A549 treated with RU486 at 1 μM for 4 hours (cell line): ENCODE measurements at places on chromosomes 3 and 15. TPM values are rescaled to one million over a fixed set of nuclear protein-coding genes. Genes with fewer than 3 reads are reported as not detected.

The ACAA1 gene
- 39.6 to 48.3 TPM (median 46.7 TPM) in 5 replicates for total RNA-seq

The C3orf52 gene
- 10.3 to 16.3 TPM (median 14.1 TPM) in 5 replicates for total RNA-seq

The EXD1 gene
- not detected in 5 replicates for total RNA-seq

The STX19 gene
- not detected in 5 replicates for total RNA-seq

The HTR3E gene
- total RNA-seq: not detected in 5 replicates

The CCR9 gene
- not detected in 5 replicates for total RNA-seq

The RTP1 gene
- not detected in 5 replicates for total RNA-seq

The IGSF11 gene
- 4.4 to 6.6 TPM (median 5.8 TPM) in 5 replicates for total RNA-seq

The IL5RA gene
- not detected in 5 replicates for total RNA-seq

The SLCO2A1 gene
- 0.06 to 0.10 TPM in 2 of 5 replicates, not detected in the others for total RNA-seq

The LRRC57 gene
- 11.1 to 11.6 TPM (median 11.5 TPM) in 5 replicates for total RNA-seq

The SMAD6 gene
- 19.1 to 27.1 TPM (median 25.4 TPM) in 5 replicates for total RNA-seq

The PLOD2 gene
- 60.3 to 153 TPM (median 135 TPM) in 5 replicates for total RNA-seq

The OCA2 gene
- 0.13 to 0.27 TPM (median 0.18 TPM) in 5 replicates for total RNA-seq

The GOLGA8G gene
- total RNA-seq: not detected in 5 replicates

The HGD gene
- total RNA-seq: 15.0 to 18.9 TPM (median 15.9 TPM) in 5 replicates

The CADPS gene
- not detected in 5 replicates for total RNA-seq

The NGLY1 gene
- 15.9 to 21.3 TPM (median 17.8 TPM) in 5 replicates for total RNA-seq

The CDHR4 gene
- total RNA-seq: 0.11 to 0.29 TPM (median 0.24 TPM) in 4 of 5 replicates, not detected in the other

The CASR gene
- not detected in 5 replicates for total RNA-seq

The CMTM8 gene
- 6.4 to 11.0 TPM (median 10.8 TPM) in 5 replicates for total RNA-seq

The CIB2 gene
- 26.8 to 31.3 TPM (median 28.3 TPM) in 5 replicates for total RNA-seq

The TM4SF18 gene
- total RNA-seq: 27.6 to 49.8 TPM (median 45.8 TPM) in 5 replicates

The CAPN3 gene
- total RNA-seq: 0.22 to 0.87 TPM (median 0.43 TPM) in 4 of 5 replicates, not detected in the other

The SERPINI2 gene
- total RNA-seq: not detected in 5 replicates

The NPAP1 gene
- not detected in 5 replicates for total RNA-seq

The GRAMD2A gene
- not detected in 5 replicates for total RNA-seq
